Fibroblast of skin of left quadriceps (primary cell): ENCODE measurements at places on chromosomes 4 and X.

GRCh38 chrX:5726224-5726623, 502.4 kb downstream of the NLGN4X start:
- DNase-seq = no peak

- DNase-seq = no peak
Measured at GRCh38 chr4:80096175-80096850, 23.3 kb upstream of the ANTXR2 start.

GRCh38 chr4:142408003-142408441, 438.1 kb downstream of the INPP4B start:
- peak; percentile 56 for DNase-seq

- no peak for DNase-seq
Measured at GRCh38 chrX:24478509-24478908, 13.4 kb downstream of the PDK3 start.

GRCh38 chrX:116236666-116237065, 66.1 kb downstream of the AGTR2 start:
- DNase-seq = no peak

DNA sequence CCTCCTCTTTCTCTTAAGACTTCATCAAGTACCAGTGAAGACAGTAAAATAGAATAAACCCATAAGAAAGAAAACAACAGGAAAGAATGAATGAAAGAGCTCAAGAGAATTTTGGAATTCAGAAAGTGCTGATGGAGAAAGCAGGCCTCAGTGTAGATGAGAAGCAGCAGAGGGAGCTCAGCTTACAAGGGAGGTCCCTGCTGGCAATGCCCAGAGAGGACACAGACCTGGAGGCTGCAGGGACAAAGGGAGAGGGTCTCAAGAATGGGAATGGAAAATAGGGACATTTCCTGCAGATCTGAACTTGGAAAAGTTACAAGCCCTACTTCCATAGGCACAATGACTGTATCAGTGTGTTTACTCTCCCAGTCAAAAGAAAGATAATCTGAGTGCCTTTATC, 64.5 kb upstream of the MAGEA10 start:
- DNase-seq = no peak

GRCh38 chrX:56790778-56791177, 61.7 kb downstream of the NBDY start:
- no peak for DNase-seq

DNA sequence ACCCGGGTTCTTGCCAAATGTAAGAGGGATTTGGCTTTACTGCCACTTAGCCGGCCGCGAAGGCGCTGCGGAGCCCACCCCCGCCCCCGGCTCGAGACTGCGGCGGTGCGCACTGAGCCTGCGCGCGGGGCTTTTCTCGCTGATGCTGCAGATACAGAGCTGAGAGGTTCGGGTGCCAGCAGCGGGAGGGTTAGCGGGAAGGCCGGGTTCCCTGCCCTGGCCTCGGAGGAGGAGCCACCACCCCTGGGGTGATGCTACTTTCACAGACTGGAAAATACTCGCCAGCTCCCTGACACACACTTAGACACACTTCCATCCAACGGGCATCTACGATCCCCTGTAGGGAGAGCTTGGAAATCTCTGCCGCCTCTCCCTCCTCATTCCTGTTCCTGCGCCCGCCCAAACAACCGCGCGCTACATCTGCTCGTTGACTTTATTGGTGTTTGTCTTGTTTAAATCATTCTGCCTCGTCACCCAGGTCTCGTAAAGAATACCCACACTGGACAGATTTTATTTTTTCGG, 2.1 kb upstream of the PCDH7 start:
- DNase-seq = peak; percentile 14

DNA sequence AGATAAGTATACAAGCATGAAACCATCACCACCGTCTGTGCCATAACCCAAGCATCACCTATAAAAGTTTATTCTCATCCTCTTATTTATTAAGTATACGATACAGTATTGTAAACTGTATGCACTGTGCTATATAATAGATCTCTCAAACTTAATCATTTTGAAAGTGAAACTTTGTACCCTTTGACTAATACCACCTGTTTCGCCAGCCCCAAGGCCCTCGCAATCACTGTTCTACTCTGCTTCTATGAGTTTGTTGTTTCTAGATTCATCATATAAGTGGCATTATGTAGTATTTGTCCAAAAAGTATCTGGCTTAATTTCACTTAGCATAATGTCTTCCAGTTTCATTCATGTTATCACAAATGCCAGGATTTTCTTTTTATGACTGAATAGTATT, 72.1 kb upstream of the DOCK11 start:
- no peak for DNase-seq
